Cortex of kidney (tissue), 1 donor: ENCODE measurements at places on chromosomes 11 and 22.

- DNase-seq = no peak
Measured at GRCh38 chr22:17818649-17819048, 44.4 kb upstream of the BID start.

- DNase-seq = no peak
Measured at GRCh38 chr11:43908683-43909082, 28.1 kb downstream of the ALKBH3 start.

DNA sequence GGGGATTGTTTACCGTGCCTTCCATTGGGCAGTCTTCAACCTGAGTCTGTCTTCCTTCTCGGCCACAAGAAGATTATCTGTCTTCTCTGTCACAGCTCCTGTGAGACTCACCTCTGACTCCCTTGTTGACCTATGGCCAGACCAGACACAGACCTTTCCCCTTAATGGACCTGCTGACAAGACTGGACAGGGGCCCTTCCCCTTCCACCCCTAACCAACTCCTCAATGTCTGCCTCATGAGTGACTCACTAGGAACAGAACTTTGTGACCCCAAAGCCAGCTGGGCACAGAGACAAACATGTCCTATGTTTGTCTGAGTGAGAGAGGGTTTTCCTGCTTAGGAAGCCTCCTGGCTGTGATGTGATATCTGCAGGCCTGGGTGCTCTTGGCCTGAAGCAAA lies 405.0 kb downstream of the BRD1 start:
- DNase-seq = no peak

DNA sequence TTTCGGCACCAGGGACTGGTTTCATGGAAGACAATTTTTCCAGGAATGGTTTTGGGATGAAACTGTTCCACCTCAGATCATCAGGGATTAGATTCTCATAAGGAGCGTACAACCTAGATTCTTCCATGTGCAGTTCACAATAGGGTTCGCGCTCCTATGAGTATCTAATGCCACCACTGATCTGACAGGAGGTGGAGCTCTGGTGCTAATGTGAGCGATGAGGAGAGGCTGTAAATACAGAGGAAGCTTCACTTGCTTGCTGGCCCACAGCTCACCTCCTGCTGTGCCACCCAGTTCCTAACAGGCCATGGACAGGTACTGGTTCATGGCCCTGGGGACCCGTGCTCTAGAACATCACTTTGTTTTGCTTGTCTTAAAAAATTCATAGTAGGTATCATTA lies 41.8 kb upstream of the AMPD3 start:
- no peak for DNase-seq

- no peak for DNase-seq
Measured at GRCh38 chr11:41190437-41191082, 268.9 kb downstream of the LRRC4C start.

DNA sequence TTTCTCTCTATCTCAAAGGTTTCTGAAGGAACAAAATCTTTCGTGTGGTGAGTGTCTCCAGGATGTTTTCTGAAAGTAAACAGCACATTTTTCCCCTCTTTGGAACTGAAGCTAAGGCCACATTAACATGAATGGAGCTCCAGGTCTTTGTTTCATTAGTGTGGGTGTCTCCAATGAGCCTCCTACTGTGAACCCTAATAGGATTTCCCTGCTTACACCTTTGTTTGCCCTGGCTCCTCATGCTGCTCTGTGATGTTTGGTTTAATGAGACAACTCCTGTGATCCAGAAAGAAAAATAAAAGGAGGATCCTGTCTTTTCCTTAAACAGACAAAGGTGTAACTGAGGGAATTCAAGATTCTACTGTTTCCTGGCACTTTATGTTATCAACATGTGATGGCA lies 76.9 kb upstream of the SLC6A5 start:
- DNase-seq = no peak

DNA sequence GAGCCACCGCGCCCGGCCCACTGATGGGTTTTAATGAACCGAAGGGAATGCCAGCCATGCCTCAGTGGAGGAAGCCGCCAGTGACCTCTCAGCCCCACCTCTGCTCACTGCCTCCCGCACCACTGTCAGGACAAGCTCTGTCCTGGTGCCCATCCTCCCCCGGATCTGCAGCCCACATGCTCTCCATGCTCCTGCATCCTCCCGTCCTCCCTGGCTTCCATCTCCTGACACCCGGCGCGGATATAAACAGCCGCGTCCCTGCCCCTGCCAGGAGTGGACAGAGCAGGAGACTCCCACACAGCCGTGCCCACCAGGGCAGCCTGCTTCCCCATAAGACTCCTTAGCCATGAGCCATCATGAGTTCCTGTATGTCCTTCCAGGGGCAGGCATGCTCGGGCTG lies 26.9 kb downstream of the MACROD1 start:
- no peak for DNase-seq

GRCh38 chr11:74138572-74138971 lies 32.2 kb downstream of the C2CD3 start:
- DNase-seq = no peak

DNA sequence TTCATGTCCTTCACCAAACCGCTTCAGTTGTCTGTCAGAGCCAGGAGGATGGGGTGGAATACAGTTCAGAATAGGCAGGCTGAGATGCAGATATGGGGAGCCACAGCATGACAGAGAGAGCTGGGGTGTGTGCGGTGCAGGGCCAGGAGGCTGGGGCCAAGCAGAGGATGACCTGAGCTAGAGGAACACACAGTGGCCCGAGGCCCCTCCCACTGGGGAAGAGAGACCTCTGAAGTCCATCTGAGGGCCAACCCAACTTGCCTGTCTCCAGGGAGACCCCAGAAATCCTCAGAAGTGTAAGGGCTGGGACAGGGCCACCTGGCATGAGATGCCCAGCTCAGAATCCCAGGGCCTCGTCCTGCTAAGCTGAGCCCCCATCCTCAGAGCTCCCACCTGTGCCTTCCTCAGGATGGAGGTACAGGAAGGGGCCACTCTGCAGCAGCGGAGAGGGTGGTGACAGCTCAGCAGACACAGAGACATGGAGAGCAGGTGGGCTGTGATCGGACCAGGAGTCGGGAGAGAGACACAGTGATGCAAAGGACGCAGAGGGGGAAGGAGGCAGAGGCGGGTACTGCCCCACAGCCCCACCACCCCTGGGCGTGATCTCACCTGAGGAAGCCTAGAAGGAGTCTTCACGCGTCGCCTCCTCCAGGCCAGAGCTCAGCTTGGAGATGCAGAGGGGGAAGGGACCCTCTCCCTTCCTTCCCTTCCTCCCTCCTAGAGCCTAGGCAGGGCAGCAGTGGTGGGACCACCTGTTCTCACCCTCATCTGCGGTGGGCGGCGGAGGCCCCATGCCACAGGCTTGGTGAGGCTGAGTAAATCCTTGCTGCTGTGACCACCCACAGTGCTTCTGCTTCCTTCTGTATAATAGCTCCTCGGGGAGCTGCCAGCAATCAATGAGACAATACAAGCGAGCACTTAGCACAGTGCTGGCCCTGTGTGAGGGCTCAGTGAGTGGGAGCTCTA lies 9.1 kb upstream of the TUB start:
- no peak for DNase-seq

DNA sequence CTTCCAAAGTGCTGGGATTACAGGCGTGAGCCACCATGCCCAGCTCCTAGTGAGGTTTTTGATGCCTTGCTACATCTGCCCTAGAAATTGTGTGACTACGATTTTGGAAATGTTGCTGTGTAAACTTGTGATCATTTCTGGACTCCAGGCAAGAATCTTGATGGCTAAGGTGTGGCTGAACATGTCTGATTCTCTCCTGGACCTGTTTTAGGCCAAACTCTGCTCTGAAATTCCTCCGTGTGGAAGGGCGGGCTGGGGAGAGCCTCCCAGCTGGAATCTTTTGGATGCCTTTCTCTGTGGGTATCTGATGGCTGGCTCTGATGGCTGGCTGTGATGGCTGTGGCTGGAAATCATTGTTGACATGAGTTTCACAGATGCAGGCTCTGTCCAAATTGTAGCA lies 8.2 kb downstream of the PNPLA3 start:
- no peak for DNase-seq

- no peak for DNase-seq
Measured at GRCh38 chr22:41021613-41022454, 70.6 kb upstream of the EP300 start.

- no peak for DNase-seq
Measured at GRCh38 chr11:87266751-87267150, 229.0 kb downstream of the TMEM135 start.
